ENCODE measurements at places on chromosomes 1 and 21.

GRCh38 chr1:219244864-219245263, 71.2 kb downstream of the LYPLAL1 start:
- DNase-seq, result no peak

GRCh38 chr1:197156692-197157091, 10.2 kb upstream of the ASPM start:
- DNase-seq, result no peak

DNA sequence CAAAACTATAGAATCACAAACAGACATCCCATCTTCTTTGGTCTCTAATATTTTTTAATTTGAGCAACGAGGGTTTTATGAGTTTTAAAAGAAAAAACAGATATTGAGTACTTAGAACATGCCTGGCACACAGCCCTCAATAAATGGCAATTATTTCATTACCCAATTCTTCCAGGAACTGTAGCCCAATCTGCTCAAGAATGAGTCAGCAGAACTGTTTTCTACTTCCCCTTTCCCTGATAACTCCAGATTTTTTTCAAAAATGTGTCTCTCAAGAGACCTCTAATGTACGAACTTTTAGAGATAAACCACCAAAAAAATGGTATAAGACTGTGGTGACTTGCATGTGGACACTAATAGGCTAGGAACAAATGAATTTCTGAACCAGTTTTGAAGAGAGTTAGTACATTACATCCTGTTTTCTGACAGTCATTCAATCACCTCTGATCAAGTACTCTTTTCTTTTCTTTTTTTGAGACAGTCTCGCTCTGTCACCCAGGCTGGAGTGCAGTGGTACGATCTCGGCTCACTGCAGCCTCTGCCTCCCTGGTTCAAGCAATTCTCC, 11.5 kb downstream of the ABL2 start:
- DNase-seq, result peak; percentile 30

DNA sequence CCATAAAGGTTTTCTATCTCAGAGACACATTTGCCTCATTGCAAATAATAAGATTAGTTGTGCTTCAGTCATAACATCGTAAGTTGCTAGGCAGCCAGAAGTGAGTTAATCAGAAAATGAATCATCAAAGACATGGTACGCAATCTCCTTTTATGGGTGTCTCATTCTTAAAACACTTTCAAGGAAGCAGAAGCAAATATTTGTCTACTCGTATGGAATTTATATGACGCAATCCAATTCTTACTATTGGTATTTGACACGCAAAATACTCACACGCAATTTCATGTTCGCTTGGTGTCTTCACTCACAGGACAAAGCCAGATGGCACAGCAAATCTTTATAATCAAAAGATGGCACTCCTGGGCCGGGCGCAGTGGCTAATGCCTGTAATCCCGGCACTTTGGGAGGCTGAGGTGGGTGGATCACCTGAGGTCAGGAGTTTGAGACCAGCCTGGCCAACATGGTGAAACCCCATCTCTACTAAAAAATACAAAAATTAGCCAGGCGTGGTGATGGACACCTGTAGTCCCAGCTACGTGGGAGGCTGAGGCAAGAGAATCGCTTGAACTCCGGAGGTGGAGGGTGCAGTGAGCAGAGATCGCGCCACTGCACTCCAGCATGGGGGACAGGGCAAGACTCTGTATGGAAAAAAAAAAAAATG, 56.4 kb downstream of the HLCS start:
- peak; percentile 99 for DNase-seq

- peak; percentile 26 for DNase-seq
Measured at GRCh38 chr1:20376880-20377494, 86.3 kb downstream of the VWA5B1 start.

DNA sequence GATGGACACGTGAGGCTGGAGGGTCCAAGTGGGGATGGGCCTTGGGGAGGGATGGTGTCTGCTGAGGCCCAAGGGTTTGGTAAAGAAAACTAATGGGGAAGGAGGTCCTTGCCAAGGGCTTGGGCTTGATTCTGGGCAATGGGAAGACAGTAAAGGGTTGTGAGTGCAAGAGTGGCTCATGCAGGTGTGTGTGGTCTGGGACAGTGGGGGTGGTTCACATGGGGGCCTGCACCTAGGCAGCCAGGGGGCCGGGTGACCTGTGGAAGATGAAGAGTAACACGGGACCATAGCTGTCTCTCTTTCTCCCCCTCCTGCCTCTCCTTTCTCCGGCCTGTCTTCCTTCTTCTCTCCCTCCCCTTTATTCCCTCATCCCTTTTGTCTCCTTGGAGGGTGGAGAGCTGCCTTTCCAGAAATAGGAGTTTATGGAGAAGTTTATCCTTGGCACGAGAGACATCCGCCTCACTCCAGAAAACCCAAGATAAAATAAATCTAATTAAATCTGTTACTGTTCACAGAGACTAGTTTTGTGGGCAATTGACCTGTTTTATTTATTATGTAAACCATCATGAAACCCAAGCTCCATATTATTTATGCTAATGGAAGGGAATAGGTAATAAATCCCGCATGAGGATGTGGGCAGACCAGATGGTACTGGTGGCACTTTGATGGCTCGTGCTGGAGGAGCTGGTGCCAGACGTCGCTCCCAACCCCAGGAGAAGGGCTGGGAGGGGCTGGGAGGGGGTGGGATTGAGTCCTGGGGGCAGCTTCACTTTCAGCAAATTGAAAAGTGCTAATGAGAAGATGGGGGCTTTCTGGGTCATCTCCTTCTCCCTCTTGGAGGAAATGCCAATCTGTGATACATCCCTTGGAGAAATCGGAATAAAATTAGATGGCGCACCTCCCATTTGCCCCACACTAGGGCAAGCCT, 272.9 kb upstream of the CSF3R start:
- DNase-seq, result no peak

DNA sequence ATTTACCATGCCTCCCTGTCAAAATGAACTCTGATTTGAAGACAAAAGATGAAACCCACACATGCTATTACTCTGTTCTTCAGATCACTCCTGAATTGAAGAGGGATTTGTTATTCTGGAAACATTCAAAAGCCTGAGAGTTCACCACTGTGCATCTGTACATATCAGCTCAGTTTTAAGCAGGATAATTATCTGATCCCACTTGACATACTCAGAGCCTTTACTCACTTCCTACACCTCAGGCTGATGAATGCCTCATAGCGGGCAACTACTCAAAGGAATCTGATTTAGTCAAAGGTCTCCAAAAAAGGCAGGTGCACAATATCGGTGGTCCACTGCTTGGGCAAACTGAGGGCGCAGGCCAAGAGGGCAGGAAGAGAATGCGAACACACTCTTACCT, 47.5 kb upstream of the LPAR3 start:
- DNase-seq, result no peak
